Muscle of arm (tissue), 14 donors: ENCODE measurements at places on chromosomes 5 and 9. TPM values are rescaled to one million over a fixed set of nuclear protein-coding genes. Genes with fewer than 3 reads are reported as not detected.

- DNase-seq = no peak
Observed at GRCh38 chr9:89956907-89957306, 352.1 kb downstream of the GADD45G start.

- DNase-seq = no peak
Observed at GRCh38 chr9:86778761-86779160, 168.5 kb downstream of the GAS1 start.

DNA sequence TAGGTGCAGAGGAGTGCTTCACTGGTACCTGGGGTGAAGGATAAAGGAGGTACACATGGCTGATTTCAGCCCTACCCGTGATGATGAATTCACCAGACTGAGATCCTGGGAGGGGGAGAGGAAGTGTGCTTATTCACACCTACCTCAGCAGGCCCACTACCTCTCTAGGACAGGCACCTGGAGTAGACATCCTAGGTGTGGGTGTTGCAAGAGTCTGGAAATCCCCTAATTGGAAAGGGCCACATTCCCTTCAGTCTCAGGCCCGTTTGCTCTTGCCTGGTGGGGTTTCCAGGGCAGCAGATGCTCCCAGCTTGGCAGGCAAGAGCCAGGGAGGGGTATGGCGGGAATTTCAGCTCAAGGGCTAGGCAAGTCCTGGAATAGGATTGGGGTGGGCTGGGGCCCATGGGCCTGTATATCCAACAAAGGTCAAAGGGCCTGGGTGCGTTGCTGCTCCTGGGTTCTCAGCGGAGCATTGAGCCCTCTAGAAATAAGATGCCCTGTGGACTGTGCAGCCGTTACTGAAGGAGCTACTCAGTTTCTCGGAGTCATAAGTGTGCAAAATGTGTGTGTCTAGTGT is 5.8 kb upstream of the CCL21 start:
- no peak for DNase-seq

DNA sequence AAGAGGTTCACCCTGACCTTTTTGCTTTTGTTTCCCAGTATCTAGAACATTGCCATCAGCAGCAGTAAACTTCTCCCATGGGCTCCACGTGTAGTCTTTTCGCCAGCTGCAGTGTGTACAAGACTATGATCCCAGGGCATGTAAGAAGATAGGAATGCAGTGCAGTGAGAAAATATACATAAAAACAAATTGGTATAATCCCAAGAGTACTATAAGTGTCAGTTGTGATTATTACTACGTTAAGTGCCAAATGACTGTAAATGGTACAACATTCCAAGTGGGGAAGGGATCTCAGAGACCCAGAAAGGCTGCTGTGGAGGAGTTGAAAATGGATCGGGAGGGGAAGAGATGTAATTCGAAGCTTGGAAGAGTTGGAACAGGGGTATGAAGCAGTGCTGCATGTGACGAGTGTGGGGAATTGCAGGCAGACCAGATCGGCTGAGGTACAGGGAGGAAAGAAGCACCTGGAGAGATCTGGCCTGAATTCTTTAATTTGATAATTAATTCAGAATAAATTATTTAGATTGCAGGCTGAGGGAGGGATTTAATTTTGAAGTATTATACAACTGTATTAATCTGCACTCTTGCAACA is 95.1 kb downstream of the FBXL7 start:
- no peak for DNase-seq

GRCh38 chr5:53478411-53479044 is 1.9 kb upstream of the FST start:
- peak; percentile 70 for DNase-seq

DNA sequence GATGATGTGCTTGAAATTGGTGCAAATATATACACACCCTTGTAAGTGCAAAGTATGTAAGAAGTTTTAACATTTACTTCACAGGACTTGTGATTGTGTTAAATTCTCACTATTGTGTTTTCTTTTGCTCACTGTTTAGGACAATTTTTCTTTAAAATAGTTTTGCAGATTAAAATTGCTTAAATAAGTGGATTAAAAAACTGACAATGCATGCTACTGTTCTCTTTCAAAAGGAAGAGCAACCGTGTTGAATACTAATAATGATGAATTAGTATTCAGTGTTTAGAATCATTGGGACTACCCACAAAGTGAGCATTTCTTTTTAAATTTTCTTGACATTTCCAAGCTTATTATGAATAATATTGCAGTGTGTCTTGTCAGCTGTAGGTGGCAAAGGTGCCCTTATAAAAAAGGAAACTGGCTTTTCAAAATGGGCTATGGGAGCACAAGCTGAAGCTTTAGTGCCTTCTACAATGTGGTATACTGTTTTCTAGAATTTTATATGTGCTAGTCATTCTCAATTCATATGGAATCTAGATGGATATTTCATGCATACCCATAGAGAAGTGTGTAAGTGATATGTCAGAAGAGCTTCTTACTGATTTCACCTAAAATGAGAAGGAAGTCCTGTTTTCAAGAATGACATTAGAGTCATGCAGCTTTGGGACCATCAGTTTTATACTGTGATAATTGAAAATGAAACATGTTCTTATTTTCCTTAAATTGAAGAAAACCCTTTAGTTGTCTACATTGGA is 35.4 kb downstream of the SREK1 start:
- no peak for DNase-seq

- no peak for DNase-seq
Observed at GRCh38 chr5:177438468-177438867, 8.1 kb upstream of the PRR7 start.

- peak; percentile 42 for DNase-seq
Observed at GRCh38 chr5:36696059-36696673, 89.8 kb downstream of the SLC1A3 start.

GRCh38 chr5:78496373-78496772 is 136.0 kb downstream of the SCAMP1 start:
- DNase-seq = no peak

DNA sequence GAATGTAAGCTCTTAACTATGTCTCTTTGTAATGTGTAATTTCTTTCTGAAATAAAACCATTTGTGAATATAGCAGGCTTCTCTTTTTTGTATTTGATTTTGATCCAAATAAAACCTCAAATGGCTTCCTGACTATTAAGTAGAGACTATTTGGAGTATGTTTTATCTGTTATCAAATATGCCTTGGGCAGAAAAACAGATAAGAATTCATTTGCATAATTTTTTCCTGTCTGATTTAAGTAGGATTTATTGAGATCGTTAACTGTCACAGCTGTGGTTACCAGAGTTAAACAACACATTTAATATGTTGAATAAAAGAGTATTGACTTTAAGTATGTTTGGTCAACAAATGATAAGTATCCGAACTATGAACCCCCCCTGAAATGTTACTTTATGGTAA is 104.9 kb downstream of the MELK start:
- no peak for DNase-seq

The PDE6A gene
- 0.12 TPM for polyA plus RNA-seq

The OR1J2 gene
- not detected for polyA plus RNA-seq

The SLC34A3 gene
- polyA plus RNA-seq = 1.1 TPM

The GABRA1 gene
- polyA plus RNA-seq = 0.32 TPM
